ENCODE measurements at places on chromosomes 6 and 20.
A peak's percentile ranks its signal among the peaks of the same experiment; 100 is the strongest.

GRCh38 chr6:30926644-30927043, 5.3 kb downstream of the SFTA2 start:
- no peak for DNase-seq

DNA sequence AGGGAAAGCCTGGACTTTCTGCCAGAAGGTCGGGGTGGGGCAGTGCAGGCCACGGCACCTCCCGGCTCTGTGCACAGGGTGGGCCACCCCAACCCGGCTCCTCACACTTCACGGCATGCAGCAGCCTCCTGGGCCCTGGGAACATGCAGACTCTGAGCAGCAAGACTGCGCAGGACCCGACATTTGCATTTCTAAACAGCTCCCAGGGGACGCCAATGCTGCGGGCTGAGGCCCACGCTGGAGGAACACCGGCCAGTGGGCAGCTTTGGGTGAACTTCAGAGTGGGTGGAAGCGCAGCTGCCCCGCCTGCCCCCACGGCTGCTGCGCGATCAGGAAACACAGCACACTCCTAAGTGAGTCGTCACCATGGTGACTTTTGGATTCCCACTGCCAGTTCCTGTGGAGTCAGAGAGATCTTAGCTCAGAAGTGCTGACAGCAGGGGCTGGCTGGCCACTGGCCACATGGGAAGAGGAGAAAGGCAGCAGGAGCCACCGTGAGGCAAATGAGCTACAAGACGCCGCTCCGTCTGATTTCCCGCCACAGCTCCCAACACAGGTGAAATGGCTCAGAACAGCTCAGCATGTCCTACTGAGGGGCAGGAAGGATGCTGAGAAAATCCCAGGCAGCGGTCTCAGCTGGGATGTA, 52.1 kb downstream of the RNASET2 start:
- no peak for DNase-seq

DNA sequence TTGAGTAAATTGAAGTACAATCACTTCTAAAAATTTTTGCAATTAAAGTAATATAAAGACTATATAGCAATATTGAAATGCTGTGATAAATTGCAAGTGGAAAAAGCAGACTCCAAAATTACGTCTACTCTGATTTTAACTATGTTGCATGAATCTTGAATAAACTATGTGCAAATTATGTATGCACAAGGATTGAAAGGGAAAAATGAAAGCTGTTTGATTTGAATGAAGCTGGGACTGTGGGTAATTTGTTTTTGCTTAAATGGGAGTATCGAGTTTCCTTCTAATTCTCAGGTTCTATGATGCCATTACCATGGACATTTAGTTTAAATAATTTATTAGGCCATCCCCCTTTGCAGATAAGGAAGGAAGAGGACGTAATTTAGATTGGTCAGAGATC, 198.7 kb upstream of the MYLIP start:
- DNase-seq = no peak

DNA sequence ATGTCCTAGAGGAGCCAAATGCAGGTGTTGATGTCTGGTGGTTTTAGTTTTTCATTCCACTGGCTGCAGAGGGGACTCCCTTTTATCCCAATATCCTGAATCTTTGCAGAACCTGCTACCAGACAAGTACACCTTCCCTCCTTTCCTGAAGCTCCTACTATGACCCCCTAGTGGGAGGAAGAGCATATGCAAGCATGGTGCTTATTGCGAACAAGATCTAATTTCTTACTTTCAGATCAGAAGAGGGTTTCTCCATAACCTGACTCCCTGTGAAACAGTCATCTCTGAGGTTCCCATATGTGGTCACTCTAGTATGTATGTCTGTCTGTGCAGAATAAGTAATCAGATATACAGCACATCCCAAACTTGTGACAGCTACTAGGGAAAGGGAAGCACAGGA, 277.2 kb downstream of the ARHGAP18 start:
- no peak for DNase-seq

- no peak for DNase-seq
Observed at GRCh38 chr6:144955859-144956258, 670.7 kb downstream of the UTRN start.

DNA sequence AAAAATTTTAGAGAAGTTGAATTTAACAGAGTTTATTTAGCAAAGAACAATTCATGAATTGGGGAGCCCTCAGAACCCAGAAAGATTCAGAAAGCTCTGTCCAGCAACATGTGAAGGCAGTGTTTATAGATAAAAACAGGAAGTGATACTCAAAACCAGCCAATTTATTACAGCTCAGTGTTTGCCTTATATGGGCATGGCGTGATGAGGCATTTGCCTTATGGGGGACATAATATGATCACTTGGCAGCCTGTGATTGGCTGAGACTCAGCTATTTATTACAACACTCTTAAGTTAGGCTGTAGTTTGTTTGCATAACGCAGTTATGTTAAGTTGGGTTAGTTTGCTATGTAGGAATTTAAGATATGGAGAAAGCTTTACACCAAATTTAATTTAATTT, 11.5 kb downstream of the HLA-DPA1 start:
- peak; percentile 71 for DNase-seq

DNA sequence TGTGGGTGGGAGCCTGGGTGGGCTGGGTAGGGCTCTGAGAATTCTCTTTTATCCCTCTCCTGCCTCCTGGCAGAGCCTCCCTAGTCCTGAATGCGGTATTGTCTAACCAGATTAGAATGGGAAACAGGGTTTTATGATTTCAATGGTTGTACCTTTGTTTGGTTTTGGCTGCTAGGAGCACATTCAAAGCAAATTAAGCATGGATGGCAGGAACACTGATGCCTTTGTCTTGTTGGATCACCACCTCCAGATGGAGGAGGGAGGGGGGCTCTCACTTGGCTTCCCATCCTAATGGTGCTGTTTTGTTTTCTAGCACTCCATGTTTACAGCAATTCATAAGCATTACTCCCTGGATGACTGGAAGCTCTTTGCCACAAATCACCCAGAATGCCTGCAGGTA, 11.6 kb downstream of the GMPR start:
- no peak for DNase-seq

DNA sequence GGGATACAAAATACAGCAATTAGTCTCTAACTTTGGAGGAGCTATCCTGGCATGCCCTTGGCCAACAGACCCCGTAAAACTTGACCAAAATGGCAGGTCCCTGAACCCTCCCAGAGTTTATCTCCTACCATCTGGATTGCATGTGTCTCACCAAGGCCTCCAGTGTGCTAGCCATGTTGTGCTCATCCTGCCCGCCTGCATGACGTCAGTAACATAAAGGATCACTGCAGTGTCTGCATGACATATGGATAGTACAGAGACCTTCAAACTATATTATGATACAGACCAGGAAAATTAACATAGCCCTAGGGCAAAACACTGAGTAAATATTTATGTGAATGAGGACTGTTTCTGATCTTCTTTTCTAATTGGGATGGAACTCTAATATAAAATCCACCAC, 25.3 kb downstream of the CPXM1 start:
- DNase-seq = no peak

DNA sequence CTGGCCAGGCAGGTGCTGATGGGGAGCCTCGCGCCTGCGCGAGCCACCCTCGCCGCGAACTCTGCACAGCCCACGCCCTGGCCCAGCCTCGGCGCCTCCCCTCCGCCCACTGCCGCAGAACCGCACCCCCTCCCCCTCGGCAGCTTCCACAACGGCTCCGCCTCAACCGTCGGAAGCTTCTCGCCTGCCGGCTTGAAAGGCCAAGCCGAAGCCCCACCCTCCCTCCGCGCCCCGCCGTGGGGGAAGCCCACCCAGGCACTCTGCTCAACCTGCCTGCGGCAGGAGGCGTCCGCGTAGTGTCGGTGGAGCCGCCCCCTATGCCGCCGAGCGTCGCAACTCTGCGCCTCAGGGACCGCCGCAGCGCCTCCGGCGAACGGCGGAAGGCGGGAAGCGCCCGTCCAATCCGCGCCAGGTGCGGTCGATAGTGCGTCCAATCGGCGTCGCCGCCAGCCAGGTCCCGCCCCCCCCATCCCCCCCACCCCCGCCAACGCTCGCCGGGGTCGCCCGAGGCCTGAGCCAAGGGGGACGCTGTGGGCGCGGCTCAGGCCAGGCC, at the start of gene SYCP2:
Gene SYCP2 (minus strand): TSS at position 342 of the 553 bp plus-strand sequence. CDS start 11,224 bp downstream, outside the sequence.
- peak; percentile 73 for DNase-seq

- no peak for DNase-seq
Observed at GRCh38 chr6:15751721-15752350, 89.0 kb upstream of the DTNBP1 start.

DNA sequence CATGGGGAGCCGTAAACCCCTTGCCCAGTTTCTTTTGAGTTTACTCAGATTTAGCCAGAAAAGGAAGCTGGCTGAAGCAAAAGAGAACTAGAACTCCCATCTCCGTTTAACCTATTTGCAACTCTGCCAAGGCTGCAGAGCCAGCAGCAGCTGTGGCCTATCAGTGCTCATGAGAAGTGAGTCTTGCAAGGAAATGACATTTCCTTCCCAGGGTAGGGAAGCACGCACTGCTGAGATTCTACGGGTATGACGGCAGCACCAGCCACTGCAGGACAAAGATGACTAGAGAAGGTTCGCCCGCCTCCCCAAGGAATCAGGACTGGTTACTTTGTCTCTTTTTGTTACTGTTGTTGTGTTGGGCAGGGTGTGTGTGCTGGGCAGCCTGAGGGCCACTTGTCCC, 47.6 kb downstream of the PPP1R3G start:
- peak; percentile 36 for DNase-seq

DNA sequence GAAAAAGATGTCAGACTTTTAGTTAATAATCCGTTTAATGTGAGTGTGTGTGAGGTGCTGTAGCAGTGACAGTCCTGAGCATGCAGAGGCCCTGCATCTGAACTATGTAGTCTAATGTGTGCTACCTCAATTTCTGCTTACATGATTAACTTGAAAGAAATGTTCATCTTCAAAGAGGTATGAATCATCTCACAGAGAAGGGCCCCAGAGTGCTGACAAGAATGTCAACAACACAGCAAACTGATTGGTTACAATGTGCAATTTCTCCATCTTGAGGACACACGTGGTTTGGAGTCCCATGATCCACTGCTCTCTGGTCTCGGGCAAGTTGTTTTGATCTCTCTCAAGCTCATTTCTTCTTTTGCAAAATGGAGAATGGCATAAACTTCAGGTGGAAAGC, 61.7 kb upstream of the EMILIN3 start:
- DNase-seq = peak; percentile 20

DNA sequence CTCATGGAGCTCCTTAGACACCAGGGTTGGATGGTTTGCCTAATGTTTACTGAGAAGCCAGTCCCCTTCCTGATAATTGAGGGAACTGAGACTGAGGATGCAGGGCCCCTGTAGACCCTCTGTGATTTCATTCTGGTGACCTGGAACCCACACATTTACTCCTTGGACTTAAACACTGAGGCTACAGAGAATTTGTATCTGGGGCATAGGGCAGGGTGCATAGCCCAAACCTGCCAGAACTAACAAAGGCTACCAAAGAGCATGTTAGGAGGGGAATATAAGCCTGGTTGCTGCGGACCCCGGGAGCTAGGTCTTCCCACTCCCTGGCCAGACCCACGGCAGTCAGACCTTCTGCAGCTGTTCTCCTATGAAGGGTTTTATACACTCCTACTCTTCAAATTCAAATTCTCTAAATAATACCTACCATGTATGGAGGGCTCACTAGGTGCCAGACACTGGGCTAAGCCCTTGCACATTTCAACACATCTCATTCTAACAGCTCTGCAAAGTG, 19.7 kb downstream of the DAAM2 start:
- no peak for DNase-seq

GRCh38 chr6:36245572-36246061, 24.2 kb upstream of the PNPLA1 start:
- DNase-seq = no peak

- DNase-seq = no peak
Observed at GRCh38 chr20:62796699-62797491, 622 bp downstream of the MRGBP start.

GRCh38 chr6:47729457-47729856, 31.1 kb downstream of the ADGRF4 start:
- DNase-seq = no peak

- peak; percentile 79 for DNase-seq
Observed at GRCh38 chr6:33692760-33693158, 18.7 kb downstream of the UQCC2 start.

DNA sequence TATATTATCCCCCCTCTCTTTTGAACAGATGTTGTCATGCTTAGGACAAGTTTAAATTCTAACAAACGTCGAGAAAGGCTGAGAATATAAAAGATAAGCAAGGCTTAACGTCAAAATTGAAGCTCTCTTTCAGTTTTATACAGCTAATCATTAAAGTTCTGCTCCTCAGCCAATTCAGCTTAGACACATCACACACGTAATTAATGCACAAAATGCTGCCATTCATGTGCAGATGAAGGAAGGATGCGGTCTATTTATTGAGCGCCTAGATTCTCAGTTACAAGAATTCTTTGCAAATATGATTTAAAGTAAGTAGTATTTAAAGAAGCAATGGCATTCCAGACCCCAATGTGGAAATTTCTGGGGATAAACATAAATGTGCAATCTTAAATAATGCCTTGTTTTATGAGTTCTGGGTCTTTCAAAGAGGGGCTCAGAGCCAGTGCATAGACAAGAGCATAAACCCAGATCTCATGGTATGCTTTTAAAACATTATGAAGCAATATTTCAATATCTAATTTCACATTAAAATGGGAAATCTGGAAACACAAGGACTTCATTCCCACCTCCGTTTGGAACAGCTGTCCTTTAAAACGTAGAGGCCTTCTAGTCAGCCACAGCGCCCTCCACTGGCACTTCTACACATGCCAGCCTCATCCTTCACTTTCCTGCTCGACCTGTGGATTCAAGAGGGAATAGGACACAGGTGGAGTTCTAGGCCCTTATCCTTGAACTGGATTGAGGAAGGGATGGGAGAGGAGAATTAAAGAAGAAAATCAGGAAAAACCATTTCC, 85.8 kb downstream of the LYRM4 start:
- DNase-seq = peak; percentile 39

GRCh38 chr6:151534576-151534975, 40.8 kb downstream of the CCDC170 start:
- no peak for DNase-seq

DNA sequence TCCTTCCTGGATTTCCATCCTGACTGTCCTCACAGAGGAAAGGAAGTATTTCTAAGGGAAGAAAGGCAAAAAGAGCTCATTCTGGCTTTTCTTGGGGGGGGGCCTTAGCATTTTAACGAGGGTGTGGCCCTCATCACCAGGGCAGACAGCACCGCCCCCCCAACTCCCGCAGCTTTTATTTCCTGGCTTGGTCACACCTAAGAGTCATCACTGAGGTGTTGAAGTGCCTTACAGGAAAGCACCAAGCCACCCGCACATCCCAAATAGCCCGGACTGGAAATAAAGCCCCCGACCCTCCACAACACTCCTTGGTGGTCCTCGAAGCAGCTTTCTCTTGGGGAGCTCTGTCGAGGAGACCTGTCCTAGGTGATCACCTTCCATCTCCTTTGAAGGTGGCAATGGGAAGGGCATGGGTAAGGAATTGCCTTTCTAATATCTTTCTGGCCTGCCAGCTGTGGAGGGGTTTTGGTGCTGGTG, 1.3 kb downstream of the PTK7 start:
- DNase-seq = no peak

DNA sequence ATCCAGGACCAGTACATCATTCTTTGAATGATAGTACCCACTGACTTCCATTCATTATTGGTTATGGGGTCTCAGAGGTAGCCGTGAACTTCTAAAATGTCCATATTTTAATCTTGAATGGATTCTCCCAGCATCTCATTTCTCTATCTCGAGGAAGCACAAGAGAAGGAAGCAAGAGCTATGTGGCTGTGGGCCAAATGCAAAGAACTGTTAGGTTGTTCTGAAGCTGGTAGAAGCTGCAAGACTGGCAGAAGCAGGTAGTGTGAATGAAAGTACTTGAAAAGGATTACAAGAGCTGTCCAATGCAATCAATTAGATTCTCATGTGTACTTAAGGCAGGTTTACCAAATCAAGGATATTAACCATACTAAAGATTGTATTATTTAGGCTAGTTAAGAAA, 1131.8 kb downstream of the GRIK2 start:
- no peak for DNase-seq
